ENCODE measurements at places on chromosomes 3 and 15.

GRCh38 chr15:46636206-46636605 is 1001.4 kb downstream of the SQOR start:
- DNase-seq: no peak

DNA sequence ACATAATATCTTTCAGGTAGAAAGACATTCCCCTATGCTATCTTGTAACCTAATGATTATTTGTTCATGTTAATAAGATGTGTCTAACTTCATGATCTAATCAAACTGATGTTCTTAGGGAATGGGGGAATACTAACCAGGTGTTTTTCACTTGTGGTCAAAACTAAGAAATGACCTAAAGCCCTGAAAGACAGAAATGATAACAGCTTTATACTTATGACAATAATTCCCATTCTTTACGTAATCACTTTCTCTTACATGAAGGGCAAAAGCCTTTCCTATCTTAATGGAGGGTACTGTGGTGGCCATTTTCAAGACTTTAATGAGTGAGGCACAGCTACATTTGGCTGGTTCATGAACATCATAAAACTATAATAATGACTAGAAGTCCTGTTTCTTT is 33.9 kb upstream of the MEIS2 start:
- no peak for DNase-seq

DNA sequence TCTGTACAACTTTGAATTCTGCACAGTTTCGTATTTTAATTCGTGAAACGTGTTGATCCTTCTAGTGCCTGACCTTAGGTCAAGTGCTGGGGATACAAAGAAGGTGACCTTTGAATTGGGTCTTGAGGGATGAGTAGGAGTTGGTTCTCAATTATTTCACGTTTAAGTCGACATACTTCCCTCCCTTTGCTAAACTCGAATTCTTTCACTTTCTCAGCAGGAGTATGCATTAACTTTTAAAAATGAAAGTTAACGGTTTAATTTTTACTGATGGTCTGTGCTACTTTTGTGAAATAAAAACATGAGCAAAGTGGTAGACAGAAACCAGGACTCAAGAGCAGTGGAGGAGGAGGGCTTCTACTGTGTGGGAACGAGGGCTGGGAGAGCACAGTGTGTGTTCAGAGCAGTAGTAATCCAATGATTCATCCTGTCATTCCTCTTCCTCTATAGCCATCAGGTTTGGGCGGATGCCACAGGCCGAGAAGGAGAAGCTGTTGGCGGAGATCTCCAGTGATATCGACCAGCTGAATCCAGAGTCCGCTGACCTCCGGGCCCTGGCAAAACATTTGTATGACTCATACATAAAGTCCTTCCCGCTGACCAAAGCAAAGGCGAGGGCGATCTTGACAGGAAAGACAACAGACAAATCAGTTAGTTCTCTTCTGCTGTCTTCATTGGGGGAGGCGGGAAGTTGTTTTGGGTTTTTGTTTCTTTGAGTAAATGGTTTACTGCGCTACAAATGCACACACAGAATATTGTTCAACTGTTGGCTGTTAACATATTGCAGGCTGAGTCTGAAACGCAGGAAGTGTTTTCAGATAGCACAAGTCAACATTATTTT is 78.6 kb upstream of the TSEN2 start:
- peak; percentile 94 for DNase-seq

GRCh38 chr15:50390554-50391264 is 33.5 kb upstream of the USP8 start:
- no peak for DNase-seq

GRCh38 chr3:51622868-51623267 is 48.2 kb upstream of the TEX264 start:
- no peak for DNase-seq

DNA sequence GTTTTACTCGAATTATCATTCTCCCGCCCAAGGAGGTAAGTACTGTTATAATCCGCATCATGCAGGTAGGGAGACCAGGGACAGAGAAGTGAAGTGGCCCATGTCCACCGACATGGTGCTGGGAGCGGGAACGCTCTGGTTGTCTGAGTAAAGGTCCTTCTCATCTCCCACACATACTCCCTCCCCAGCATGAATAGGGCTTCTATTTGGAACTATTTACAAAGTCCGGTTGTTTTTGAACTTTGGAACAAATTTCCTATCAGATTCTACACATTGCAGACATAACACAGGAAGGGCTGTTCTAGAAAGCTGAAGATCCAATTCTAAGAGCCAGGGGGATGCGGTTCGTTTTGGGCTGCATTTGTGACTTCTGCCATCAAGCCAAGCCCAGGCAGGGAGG is 94.8 kb upstream of the TLE3 start:
- no peak for DNase-seq

Measured in aorta (tissue), 5 donors.